Lower lobe of right lung (tissue), 2 donors: ENCODE measurements at places on chromosomes 5 and 9. TPM values are rescaled to one million over a fixed set of nuclear protein-coding genes. Genes with fewer than 3 reads are reported as not detected.
A peak's percentile ranks its signal among the peaks of the same experiment; 100 is the strongest.

- H3K4me3 ChIP-seq, result no peak overlapping the region
- no peak overlapping the region for H3K27ac ChIP-seq
- no peaks in the 10 kb centered on the region for H3K36me3 ChIP-seq
Observed at GRCh38 chr5:102554728-102555127, 55.9 kb upstream of the SLCO6A1 start.

DNA sequence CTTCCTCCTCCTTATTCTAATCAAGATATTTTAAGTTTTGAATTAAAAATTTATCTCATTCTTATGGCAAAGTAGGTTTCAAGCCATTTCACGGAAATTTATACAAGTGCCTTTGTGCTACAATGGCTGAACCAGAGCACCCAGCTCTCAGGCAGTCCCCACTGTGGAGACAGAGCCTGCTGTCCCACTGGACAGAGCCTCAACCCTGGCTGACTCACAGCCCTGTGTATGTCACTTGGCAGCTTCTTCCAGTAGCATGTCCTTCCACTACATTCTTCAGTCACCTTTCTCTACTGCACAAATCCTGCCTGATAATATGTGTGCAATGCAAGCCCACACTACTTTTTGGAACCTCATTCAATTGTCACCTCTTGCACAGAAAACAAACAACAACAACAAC, 253.1 kb downstream of the PDE4D start:
- H3K4me3 ChIP-seq, result no peak overlapping the region
- H3K4me1 ChIP-seq, result no peaks in the 10 kb centered on the region
- no peaks in the 10 kb centered on the region for H3K36me3 ChIP-seq
- no peaks in the 10 kb centered on the region for H3K27me3 ChIP-seq

- H3K27me3 ChIP-seq, result no peaks in the 10 kb centered on the region
- peaks cover 71% of the 10 kb centered on the region for H3K4me1 ChIP-seq
- no peak overlapping the region for H3K4me3 ChIP-seq
- H3K36me3 ChIP-seq, result peaks cover 10% of the 10 kb centered on the region
- no peak for DNase-seq
Observed at GRCh38 chr5:133995341-133995740, 9.4 kb downstream of the VDAC1 start.

DNA sequence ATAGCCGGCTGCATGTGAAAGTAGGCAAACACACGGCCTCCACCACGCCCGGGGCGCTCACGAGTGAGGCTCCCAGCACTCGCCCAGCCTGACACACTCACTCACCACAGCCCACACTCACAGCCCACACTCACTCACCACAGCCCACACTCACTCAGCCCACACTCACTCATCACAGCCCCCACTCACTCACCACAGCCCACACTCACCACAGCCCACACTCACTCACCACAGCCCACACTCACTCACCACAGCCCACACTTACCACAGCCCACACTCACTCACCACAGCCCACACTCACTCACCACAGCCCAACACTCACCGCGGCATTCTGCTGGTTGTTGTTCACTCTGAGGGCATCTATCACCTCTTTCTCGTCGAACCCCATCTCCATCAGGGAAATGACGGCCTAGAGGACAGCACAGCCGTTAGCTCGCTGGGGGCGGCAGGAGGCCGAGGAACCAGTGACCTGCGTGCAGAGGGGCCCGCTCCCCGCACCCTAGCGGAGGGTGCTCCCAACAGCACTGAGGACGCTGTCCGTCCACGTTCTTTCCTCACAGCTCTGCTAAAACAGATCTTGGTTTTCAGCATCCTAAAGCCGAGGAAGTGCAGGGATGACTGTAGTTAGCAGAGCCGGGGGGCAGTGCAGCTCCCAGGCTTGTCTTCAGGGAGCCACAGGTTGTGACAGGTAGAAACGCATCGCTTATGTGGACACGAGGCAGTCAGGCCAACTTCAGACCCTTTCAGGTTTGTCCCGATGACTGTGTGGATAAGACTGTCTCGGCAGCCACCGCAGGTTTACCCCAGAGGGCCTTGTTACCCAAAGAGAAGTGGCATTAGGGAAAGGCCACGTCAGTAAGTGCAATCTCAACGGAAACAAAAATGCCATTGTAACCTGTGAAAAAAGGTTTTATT, 21.6 kb downstream of the UBAC1 start:
- peaks cover 87% of the 10 kb centered on the region for H3K36me3 ChIP-seq
- H3K27ac ChIP-seq, result no peak overlapping the region
- no peak for DNase-seq

GRCh38 chr5:31413030-31413812, 118.7 kb downstream of the DROSHA start:
- peaks cover 69% of the 10 kb centered on the region for H3K36me3 ChIP-seq
- H3K4me1 ChIP-seq, result no peaks in the 10 kb centered on the region
- H3K4me3 ChIP-seq, result no peak overlapping the region
- no peak overlapping the region for H3K27ac ChIP-seq
- no peak for DNase-seq

DNA sequence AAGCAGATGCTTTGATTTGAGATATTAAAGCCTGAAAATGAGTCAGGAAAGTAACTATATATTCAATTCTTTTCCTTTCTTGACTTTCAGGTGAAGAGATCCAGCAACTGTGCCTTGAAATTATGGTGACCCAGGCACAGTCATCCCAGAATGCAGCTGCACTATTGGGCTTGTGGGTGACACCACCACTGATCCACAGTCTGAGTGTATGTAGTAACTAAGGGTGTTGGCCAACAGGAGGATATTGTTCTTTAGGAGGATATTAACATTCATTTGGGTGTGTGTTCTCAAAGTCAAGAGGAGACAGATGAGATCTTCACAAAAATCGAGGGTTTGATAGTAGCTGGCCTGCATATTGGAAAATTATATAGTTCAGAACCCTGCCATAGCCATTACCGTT, 53.2 kb downstream of the HACD4 start:
- H3K27ac ChIP-seq, result no peak overlapping the region
- peaks cover 9% of the 10 kb centered on the region for H3K36me3 ChIP-seq
- peaks cover 18% of the 10 kb centered on the region for H3K4me1 ChIP-seq
- H3K4me3 ChIP-seq, result no peak overlapping the region
- DNase-seq, result no peak

DNA sequence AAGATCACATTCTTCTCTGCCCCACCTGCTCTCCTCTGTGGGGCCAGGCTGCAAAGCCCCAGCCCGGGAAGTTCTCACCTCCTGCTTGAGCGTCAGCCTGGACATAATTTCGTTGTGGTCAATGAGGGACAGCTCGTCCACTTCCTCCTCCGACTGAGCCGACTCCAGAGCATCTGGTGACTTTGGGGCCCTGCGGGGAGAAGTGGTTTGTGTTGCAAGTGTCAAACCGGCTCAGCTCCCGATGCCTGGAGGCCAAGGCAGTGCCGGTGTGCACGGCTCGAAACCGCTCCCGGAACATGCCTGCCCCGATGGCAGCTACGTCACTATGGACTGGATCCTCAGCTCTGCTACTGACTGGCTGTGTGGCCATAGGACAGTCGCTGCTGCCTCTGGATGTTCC, 52.8 kb downstream of the PRRT1B start:
- peaks cover 98% of the 10 kb centered on the region for H3K36me3 ChIP-seq
- H3K27ac ChIP-seq, result peak overlapping the region; percentile 9
- DNase-seq, result peak; percentile 88
- no peaks in the 10 kb centered on the region for H3K27me3 ChIP-seq
- peaks cover 9% of the 10 kb centered on the region for H3K4me1 ChIP-seq

- peaks cover 57% of the 10 kb centered on the region for H3K4me1 ChIP-seq
- no peaks in the 10 kb centered on the region for H3K27me3 ChIP-seq
- peak overlapping the region; percentile 99 for H3K27ac ChIP-seq
- peak overlapping the region; percentile 82 for H3K4me3 ChIP-seq
- no peak for DNase-seq
Observed at GRCh38 chr9:112380825-112381221, 915 bp downstream of the HSDL2 start.

DNA sequence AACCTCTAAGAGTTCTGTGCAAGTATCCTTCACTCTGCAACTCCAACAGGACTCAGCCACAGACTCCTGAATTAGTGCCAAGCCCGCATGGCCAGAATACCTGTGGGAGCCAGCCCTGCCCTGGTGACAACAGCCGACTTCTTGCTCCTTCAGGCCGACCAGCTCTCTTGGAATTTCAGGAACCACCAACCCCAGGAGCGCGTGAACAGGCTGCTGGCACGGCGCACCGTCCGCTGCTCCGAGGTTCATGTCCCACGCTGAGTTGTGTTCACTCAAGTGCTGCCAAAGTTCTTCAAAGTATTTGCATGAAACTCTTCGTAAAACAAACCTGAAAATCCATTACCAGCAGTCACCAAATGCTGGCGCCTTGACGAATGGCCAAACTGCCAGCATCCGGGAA, 232.8 kb downstream of the NR2F1-AS1 start:
- H3K27me3 ChIP-seq, result no peaks in the 10 kb centered on the region
- H3K4me3 ChIP-seq, result no peak overlapping the region
- H3K4me1 ChIP-seq, result no peaks in the 10 kb centered on the region
- no peak for DNase-seq

DNA sequence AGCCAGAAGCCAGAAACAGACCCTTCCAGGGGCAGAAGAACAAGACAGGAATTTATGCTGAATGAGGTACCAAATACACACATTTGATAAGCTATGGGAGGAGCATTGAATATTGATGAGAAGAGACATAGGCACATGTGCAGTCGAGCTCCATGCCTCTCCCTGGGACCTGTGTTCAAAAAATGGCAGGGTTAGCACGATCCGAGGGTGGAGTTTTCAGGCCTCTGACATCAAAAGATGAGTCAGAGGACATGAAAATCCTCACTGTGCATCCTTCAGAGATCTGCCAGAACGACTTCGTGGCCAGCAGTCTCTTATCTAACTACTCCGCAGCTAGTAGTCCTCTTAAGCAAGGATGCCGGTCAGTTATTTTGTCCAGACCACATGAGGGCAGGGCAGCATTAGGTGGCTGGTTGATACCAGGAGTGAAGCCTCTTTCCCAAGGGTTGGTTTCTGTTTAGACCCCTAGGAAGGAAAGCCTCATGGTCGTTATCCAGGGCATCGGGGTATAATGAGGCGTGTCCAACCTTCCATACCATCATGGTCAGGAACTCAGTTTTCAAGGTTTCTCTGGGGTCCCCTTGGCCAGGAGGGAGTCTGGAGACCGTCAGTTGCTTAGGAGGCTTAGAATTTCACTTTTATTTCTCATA, 11.6 kb upstream of the CMBL start:
- H3K4me3 ChIP-seq, result no peak overlapping the region
- DNase-seq, result no peak
- H3K4me1 ChIP-seq, result no peaks in the 10 kb centered on the region
- H3K27me3 ChIP-seq, result no peaks in the 10 kb centered on the region
- no peaks in the 10 kb centered on the region for H3K36me3 ChIP-seq

DNA sequence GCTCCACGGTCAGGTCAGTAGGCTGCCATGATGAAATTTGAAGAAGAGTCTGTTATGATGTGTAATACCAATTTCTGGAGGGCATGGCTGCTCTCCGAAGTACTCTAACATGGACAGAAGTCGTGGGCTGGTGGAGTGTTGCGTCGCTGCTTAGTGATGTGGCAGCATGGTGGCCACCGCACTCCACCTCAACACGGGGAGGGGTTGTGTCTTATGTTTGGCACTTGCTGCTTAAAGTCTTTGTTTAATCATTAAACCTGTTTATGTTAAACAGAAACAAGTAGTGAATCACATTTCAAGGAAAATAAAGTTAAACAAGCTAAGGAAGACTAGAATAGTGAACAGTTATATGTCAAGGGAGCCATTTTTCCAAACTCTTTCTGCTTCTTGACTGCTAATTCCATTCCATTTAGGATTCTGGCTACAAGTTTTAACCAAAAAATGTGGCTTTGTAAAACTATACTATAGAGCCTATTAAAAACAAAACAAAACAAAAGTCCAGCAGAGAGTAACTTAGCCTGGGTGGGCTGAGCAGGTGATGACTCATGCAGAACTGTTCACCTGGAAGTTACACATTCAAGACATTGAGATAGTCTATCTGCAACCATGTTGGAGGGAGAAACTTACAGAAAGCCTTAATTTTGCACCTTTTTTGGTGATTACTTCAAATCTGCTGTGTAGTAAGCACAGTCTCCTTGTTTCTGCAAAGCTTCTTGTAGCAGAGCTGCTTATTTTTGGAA, 9.5 kb downstream of the HABP4 start:
- no peaks in the 10 kb centered on the region for H3K27me3 ChIP-seq
- no peak overlapping the region for H3K4me3 ChIP-seq
- no peaks in the 10 kb centered on the region for H3K36me3 ChIP-seq
- no peaks in the 10 kb centered on the region for H3K4me1 ChIP-seq

DNA sequence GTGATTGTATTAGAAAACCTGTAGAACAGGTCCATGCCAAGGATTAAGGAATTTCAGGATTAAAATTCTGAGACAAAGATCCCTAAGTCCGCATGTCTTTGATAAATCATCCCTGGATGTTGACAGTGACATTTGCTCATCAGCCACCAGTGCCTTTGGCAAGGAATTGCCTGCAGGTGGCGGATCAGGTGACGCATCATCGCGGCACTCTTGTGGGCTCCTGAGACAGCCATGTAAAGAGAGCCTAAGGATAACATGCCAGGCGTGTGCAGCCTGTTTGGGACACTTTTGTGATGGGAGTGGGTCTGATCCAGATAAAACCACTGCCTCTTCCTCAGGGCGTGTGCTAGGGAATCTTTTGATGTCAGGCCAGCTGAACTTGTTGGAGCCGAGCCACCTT, 40.6 kb downstream of the ADCY2 start:
- no peaks in the 10 kb centered on the region for H3K27me3 ChIP-seq
- no peaks in the 10 kb centered on the region for H3K4me1 ChIP-seq

DNA sequence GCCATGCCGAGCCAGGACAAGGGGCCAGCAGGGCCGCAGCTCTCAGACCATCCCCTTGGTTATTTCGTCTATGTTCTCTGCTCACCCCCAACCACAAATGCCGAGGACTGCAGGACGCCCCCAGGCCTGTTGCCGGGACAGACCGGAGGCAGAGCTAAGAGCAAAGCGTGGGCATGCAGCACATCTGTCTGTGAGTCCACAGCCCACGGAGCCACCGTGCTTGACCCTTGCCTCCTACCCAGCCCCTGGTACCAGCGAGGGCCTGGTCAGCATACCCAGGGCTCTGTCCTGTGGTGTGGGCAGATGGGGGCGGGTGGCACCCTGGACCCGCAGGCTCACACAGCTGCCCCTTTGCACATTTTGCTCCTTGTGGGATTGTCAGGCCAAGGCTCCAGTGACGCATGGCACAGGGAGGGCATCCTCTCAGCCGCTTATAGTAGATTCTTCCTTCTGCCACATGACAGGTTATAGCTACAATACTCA, 4.7 kb downstream of the BRD3 start:
- no peaks in the 10 kb centered on the region for H3K36me3 ChIP-seq
- H3K27ac ChIP-seq, result no peak overlapping the region
- H3K4me3 ChIP-seq, result no peak overlapping the region
- no peaks in the 10 kb centered on the region for H3K27me3 ChIP-seq
- DNase-seq, result peak; percentile 47

DNA sequence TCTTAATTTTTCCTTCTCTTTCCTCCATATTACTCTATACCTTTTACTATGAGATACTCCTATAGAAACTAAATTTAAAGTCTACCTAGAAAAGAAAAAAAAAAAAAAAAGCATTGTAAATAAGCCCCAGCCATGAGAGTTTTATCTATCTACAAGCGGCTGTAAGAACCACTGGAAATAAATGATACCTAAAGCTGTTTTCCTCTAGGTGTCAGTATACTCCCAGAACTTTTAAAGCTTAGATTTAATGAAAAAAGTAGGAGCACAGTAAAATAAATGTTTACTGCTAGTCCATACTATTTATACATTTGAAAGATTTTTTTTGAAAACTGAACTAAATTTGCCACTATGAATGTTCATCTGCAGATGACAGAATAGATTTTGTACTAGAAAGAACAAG, 26.2 kb downstream of the TYRP1 start:
- DNase-seq, result no peak
- no peak overlapping the region for H3K4me3 ChIP-seq
- no peaks in the 10 kb centered on the region for H3K4me1 ChIP-seq
- no peaks in the 10 kb centered on the region for H3K27me3 ChIP-seq
- no peaks in the 10 kb centered on the region for H3K36me3 ChIP-seq

ODF2 gene
- total RNA-seq, result 20.3 TPM

MORN5 gene
- total RNA-seq, result 7.7 TPM

FAXDC2 gene
- 72.7 TPM for total RNA-seq

BSPRY gene
- total RNA-seq, result 8.4 TPM

LHX6 gene
- total RNA-seq, result 8.1 TPM

TSSK1B gene
- not detected for total RNA-seq

LCN9 gene
- total RNA-seq, result not detected
